ENCODE measurements at places on chromosomes 6 and 20.
A peak's percentile ranks its signal among the peaks of the same experiment; 100 is the strongest.

GRCh38 chr6:1958257-1958656 is 287.1 kb downstream of the GMDS start:
- no peak for DNase-seq

- DNase-seq, result no peak
These were observed 384.2 kb downstream of the PRKN start for GRCh38 chr6:162343198-162343935.

GRCh38 chr20:48156951-48157700 is 371.8 kb upstream of the SULF2 start:
- no peak for DNase-seq

GRCh38 chr20:47886454-47887041 is 101.3 kb upstream of the SULF2 start:
- DNase-seq, result no peak

GRCh38 chr6:1244941-1245340 is 67.0 kb upstream of the FOXQ1 start:
- DNase-seq, result no peak

DNA sequence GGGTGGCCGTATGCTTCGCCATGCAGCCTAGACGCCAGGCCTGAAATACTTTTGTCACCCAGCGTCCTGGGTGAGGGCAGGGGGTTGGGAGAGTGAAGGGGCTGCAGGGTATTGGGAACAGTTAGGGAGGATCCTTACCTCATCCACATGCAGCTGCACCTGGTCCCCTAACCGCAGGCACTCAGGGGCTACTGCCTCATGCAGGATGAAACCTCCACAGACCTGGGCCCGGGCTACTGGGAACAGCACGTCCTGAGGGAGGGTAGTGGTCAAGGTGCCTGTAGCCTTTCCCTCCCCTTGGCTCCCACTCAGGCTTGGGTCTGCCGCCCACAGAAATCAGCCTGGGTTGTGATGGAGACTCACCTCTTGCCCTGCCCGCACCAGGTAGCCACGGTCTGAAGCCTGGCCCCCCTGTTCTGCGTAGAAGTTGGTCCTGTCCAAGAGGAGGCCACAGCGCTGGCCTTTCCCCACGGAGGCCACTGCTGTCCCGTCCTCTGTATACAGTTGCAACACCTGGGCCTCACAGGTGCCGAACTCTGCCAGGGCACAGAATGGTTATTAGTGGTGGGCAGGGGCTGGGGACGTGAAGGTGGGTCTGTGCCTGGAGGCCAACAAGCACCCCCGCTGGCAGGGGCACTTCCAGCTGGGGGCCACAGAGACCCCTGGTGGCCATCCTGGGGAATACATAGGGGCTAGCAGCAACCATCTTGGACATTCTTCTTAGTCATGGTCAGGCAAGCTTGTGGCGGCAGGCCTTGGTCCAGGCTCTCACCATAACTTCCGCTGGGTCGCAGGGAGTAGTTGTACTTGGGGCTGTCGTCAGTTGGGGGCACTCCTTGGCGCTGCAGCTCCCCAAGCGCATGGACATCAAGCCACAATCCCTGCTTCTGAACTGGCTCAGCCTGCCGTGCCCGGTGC is 8.6 kb downstream of the AARS2 start:
- peak; percentile 37 for DNase-seq

GRCh38 chr20:43837856-43838702 is 76.6 kb upstream of the TOX2 start:
- DNase-seq, result no peak

GRCh38 chr6:68757821-68758220 is 122.7 kb downstream of the ADGRB3 start:
- DNase-seq, result no peak

- DNase-seq, result no peak
These were observed 8.1 kb downstream of the BPIFA2 start for GRCh38 chr20:33176101-33176500.

DNA sequence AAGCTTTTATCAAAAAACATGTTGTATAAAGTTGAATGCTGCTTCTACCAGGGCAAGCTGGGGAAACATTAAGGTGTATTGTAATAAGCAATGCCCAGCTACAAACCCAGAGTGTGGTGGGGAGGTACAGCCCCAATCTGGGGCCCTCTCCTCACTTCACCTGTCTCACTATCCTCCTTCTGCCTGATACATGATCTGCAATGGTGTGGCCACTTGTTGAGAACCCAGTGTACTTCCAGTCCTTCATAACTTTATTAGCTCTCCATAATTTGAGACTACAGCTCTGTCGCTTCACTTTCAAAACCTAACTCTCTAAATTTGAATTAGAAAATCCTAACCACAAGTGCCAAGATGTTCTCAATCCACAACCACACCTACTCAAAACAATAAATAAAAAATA is 84.9 kb downstream of the EPB41L2 start:
- DNase-seq, result no peak

DNA sequence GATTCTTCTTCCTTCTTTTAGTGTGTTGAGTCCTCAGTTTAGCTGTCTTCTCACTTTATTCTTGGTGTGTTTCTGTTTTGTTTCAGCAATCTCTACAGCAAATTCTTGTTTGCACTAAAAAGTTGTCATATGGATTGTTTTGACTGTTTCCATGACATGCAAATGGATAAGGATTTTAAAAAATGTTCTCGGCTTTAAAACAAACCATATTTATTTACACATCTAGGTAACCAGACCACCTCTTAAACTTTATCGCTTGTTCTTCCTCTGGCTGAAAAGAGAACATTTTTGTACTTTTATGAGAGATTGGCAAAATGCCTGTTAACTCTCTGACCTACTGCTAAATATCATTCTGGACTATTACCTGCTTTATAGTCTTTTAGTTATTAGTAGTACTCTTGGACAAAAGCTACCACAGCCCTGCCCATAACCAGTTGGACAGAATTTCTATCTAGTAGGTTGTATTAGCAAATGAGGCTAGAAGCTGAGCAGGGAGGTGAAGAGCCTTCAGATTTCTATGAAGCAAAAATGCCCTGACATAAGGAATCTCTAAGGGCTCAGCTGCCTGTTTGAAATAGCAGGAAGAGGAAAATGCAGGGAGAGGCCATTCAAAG is 268.3 kb downstream of the CD109 start:
- no peak for DNase-seq

GRCh38 chr6:22204153-22204552 is 92.7 kb downstream of the PRL start:
- no peak for DNase-seq

- DNase-seq, result no peak
These were observed 60.0 kb upstream of the PIM1 start for GRCh38 chr6:37109714-37110499.

DNA sequence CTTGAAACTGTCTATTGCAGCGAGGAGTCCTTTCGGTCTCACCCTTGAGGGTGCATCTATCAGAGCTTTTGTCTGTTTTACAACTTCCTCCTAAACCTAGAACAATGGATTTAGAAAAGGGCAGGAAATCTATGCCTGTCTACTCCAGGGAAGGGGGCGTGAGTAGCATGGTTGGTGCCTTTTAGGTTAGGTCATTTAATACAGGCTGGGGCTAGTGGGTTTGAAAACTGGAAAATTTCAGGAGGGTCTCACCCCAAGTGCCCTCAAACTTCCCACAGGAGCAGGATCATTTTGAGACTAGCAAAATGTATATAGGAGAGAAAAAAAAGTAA is 33.5 kb upstream of the BMP6 start:
- no peak for DNase-seq

DNA sequence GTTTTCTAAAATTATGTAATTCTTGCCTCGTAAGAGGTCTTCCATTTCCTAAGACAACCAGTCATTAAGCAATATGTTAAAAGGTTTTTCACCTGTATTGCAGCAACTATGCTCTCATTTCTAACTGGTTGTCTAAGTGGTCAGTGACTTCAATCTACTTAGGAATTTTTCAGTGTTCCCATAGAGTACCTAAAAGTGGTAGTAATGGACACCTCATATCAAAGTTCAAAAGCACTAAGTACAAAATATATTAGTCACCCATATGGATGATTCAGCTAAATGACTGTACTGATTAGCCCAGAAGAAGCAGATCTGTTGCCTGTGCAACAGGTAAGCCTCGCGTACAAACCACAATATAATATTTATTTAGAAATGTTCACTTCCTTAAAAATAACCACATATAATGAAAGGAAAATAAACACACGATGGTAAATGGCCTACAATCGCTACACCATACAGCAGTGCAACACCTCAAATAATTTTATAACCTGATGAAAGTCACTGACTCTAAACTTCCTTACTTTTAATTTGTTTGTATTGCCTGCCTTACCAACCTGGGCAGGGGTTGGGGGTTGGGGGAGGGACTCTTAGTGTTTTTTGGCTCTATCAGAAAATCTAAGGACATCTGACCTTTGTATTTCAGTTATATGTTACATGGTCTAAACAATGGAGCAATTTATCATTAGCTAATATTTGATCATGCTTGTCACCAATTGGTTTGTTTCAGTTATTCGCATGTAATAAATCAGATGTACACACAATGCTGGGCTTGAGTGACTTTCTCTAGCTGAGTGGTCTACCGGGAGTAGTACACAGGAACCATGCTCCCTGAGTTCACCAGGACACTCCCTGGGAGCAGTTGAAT is 105.9 kb downstream of the HIVEP2 start:
- no peak for DNase-seq

DNA sequence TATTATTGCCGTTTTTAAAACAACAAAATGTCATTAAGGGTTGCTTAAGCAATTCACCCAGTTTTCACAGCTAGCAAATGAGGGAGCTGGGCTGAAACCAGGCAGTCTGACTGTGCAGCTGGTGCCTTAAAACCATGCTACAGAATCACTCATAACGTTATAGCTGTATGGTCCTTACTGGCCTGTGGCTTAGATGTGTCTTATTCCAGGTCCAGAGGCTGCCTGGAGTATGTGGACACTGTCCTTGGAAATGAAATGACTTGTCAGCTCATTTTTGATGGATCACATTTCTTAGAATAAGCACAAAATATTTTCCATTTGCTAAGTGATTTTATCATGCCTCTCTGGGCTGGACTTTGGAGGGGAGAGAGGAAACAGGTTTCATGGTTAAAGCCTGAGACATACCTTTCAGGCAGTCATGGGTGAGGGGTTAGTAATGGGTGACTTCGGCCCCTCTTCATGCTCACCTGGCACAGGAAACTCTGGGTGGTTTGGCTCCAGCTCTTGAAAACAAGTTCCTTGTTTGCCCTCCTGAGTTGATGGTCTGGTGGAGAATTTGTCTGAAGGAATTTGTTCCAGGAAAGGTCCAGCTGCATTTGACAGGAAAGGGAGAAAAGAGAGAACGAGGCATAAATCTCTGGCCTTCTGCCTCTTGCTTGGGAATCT is 823.2 kb downstream of the DHX35 start:
- DNase-seq, result no peak

- DNase-seq, result no peak
These were observed 122.9 kb upstream of the FOXO3 start for GRCh38 chr6:108437821-108438220.

DNA sequence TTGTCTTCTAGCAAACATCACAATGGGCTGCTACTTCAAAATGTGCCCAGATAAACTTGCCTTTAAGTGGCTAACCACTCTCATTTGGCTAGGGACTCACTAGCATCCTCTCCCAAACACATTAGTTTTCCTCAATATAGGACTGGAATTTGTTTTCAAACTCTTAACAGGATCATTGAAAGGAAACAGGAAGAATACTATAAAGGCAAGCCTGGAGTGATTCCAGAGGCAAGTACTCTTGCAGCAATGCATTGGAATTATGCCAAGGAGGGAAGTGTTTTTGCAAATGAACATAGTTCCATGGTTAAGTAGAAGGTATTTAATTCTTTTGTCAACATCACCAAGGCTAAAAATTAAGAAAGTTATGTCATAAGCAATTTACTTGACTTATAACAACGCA is 12.2 kb downstream of the EPHA7 start:
- DNase-seq, result peak; percentile 36

- no peak for DNase-seq
These were observed 125.2 kb downstream of the TBC1D7 start for GRCh38 chr6:13203145-13203544.

- DNase-seq, result peak; percentile 79
These were observed 274.3 kb downstream of the CD109 start for GRCh38 chr6:73969971-73970970.

DNA sequence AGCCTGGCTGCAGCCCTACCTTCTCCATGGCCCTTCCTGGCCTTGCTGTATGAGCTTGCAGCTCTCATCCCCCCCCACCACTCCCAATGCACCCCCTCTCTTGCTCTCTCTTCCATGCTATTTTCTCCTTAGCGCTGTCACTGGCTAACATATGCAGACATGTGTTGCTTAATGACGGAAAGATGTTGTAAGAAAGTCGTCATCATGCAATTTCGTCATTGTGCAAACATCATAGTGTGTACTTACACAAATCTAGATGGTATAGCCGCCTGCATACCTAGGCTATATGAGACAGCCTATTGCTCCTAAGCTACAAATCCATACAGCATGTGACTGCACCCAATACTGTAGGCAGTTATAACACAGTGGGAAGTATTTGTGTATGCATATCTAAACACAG is 27.0 kb downstream of the ANGPT4 start:
- no peak for DNase-seq

Data from muscle of back (tissue), 13 donors.